ENCODE measurements at places on chromosomes 4 and X.

DNA sequence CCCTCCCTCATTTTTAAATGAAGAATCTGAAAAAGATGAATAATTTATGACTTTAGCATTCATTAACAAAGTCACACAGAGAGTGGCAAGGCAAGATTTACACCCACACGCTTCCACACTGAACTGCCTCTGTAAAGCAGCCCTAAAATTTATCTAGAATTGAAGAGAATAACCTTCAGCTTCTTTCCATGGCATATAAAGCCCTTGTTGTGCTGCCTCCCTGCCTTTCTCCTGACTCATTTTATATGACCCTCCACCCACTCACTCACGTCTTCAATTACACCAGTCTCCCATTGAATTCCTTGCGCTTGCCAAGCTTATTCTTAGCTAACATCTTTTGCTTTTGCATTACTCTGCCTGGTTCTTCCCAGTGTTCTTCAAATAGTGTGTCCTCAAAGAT lies 2649.3 kb downstream of the PCDH7 start:
- no peak for DNase-seq

DNA sequence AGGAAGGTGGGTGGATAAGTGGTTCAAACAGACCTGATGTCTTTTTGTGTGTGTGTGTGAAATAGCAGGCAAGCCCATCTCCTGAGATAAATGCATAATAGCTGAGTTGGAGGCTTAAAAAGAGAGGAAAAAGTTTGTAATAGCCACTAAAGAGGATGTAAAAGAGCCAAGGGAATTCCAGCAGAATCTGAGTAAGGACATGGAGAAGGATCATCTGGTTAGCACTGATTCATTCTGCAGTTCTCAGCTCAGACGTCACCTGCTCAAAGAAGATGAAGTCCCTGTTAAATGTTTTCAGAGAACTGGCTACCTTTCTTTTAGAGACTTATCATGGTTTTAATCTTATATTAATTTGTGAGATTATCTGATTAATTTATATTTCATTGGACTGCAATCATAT lies 21.0 kb upstream of the IL13RA2 start:
- no peak for DNase-seq

- no peak for DNase-seq
Observed at GRCh38 chrX:73126240-73126639, 46.9 kb upstream of the PABPC1L2A start.

DNA sequence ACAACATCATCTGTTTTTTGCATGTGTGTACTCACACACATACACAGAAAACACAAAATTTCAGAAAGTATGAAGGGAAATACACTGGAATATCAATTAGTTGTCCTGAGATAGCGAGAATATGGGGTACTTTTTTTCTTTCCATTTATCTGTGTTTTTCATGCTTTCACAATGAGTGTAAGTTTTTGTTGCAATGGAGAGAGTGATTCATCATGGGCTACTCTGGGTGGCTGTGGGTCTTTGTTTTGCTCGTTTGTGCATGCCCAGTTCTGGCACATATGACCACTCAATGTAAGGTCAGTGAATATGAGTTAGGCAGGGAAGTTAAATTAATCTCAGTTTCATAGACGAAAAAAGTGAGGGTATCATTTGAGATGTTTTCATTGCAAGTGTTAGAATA lies 26.9 kb downstream of the XK start:
- no peak for DNase-seq

GRCh38 chrX:9867753-9868152 lies 81.5 kb downstream of the SHROOM2 start:
- DNase-seq, result no peak

DNA sequence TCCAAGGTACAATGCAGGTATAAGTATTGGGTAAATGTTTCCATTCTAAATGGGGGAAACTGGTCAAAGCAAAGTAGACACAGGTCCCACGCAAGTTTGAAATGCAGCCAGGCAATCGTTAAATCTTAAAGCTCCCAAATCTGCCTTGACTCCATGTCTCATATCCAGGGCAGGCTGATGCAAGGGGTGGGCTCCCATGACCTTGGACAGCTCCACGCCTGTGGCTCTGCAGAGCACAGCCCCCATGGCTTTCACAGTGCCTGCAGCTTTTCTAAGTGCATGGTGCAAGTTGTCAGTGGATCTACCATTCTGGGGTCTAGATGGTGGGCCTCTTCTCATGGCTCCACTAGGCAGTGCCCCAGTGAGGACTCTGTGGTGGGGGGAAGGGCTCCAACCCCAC lies 436.4 kb downstream of the DMD start:
- no peak for DNase-seq

DNA sequence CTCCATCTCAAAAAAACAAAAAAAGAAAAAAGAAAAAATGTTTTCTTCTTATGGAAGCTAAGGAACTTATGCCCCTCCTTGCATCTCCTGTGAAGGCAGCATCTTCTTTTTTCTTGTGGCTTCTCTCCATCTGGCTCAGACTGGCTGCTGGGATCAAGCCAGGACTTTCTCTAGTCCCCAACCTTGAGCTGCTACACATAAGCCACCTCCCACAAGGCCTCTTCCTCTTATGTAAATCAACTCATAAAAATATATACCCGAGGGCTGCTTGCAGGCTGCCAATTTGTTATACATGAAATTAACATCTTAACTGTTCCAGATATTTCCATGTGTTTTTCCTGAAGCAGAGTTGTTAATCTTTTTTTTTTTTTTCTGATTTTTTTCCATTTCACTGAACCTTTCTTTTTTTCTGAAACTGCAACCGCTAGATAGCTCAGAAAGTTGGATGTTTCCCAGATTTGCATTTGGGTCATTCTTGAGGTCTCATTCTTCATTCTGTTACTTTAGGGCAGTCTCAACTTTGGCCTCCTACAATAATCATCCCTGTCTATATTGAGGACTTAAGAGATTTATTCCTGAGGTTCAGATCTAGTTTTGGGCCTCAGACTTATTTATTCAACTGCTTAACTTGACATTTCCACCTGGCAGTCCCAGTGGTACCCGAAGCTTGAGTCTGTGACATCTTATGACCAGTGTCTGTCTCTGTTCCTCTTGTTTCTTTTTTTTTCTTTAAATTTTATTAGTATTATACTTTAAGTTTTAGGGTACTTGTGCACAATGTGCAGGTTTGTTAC lies 10.3 kb downstream of the SNX25 start:
- DNase-seq, result no peak

DNA sequence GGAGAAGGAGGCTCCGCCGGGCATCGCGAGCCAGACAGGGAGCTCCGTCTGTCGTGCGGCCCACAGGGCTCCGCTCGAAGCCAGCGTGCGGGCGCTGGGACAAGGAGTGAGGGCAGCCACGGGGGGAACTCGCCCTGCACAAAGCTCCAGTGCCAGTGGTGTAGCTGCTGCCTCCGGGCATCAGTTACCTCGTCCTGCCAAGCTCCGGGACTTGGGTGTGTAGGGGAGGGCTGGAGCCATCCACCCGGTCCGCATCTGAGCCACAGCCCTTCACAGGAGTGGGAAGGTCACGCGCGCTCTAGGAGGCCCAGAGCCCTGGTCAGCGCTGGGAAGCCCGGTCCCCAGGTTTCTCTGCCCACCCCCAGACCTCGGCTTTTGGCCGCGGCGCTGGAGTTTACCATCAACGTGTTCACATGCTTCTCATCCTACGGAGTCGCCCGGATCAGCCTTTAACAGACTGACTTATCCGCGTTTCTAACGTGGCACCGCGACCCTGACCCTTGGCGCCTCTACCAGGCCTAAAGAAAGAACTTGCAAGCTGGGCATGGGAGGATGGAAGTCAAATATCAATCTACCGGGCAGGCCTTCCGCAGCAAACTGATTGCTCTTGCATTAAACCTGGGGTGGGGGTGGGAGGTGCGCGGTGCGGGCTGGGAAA lies 8.4 kb upstream of the PRDM8 start:
- DNase-seq, result no peak

DNA sequence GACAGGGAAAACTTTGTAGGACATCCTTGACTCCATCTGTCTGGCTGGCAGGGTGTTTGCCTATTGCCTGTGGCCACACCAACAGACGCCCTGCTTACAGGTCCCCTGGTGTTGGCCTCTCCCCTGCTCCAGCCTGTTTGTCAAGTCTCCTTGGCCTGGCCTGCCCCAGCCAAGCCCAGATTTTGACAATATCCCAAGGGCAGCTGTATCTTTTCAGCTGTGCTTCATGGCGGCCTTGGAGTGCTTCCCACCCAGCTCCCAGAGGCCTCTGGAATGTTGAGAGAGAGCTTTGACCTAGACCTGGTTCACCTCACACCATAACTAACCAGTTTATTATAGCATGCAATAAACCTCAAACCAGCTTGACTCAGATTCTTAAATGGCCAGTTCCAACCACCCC lies 204.0 kb upstream of the NHS start:
- no peak for DNase-seq

- DNase-seq, result no peak
Observed at GRCh38 chr4:39505581-39505980, 21.7 kb downstream of the UGDH start.

DNA sequence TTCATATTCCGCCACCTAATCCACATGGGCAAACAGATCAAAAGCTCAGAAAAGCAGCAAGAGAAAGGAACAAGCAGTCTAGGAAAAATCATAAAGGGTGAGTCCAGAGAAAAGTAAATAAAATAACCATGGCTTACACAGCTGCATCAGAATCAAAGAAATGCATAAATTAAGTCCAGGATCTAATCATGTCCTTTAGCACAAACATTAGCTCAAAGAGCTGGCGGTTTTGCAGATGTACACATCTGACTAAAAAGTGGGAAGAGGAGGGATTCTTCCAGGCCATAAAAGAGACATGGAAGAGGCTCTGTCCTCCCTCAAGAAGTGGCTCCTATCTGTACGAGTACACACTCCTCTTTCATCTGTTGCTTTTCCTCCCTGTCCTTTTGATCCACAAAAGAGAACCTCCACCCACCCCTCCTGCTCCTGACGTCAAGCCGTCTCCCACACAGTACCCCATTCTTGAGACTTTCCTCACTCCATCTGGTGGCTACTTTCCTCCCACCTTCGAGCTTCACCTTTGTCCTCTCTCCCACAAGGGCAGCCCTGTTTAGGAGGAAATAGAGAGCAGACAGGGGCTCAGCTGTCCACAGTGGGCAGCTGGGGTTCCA lies 92.5 kb downstream of the RASL11B start:
- DNase-seq, result no peak

DNA sequence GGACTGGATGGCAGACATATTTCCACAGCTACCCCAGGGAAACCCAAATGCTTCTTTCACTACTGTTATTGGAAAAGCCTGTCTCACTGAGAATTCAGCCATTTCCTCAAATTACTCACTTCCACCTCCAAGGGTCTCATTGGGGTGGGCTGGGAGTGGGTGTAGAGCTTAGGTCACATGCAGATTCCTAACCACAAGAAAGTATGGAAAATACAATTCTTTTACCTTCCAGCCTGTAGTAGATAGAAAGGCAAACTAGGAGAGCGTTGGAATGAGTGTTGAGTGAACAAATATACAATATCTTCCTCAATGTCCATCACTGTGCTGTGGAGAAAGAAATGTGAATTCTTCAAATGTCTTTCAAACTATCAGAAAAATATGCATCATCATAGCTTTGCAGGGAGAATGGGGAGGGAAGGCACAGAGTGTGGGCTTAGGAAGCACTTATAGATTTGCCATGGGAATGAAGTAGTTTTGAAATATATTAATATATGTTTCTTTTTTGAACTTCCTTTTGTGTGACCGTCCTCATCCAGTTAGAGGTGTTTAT lies 245.3 kb upstream of the JADE1 start:
- DNase-seq, result no peak

- no peak for DNase-seq
Observed at GRCh38 chr4:126572264-126572663, 1060.5 kb upstream of the INTU start.

GRCh38 chr4:129468624-129469023 lies 372.7 kb downstream of the C4orf33 start:
- no peak for DNase-seq

DNA sequence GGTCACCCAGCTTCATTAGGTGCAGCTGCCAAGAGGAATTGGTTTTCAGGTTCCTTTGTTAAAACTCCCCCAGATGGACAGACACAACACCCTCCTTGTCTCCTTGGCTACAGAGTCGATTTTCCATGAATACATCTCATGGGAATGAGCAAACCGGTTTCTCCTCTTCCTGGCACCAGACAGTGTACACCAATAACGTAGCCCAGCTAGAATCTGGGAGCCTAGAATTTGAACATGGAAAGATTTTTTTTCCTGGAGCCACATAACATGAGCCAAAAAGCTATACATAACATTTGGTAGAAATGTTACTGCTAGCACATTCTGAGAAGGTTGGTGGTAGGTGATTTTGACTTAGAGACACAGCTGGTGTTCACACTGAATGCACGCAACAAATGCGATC lies 62.9 kb upstream of the SLC34A2 start:
- DNase-seq, result no peak

DNA sequence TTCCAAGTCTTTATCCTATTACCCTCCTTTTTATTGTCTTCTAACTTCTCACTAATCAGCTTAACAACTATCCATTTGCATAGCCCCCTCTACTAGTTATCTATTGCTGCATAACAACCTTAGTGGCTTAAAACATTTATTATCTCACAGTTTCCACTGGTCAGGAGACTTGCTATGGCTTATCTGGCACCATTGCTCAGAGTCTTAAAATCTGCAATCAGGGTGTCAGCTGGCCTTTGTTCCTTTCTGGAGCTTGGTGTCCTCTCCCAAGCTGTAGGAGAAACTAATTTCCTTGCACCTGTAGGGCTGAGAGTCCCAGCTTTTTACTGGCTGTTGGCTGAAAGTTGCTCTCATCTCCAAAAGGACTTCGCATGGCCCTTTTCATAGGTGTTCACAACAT lies 137.0 kb upstream of the SMIM31 start:
- no peak for DNase-seq

DNA sequence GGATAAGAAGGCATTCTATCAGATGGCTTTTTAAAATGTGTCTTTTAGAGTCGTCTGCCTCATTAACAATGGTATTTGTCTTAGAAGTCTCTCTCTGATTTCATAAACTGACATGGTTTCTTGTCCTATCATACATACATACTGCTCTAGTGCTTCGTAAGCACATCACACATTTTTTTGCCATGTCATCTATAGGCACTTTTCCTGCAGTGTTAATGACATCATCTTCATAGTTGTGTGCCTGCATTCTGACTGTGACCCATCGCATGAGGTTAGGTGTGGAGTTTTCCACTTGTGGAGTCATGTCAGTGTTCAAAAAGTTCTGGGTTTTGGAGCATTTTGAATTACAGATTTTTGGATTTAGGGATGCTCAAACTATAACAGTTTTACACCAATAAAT lies 361.6 kb upstream of the SPOCK3 start:
- no peak for DNase-seq

Data from activated T-helper 1 cell treated with Interleukin-2 at 50 U/mL for 16 hours (primary cell).